Stimulated activated CD4-positive, alpha-beta T cell treated with anti-CD3 and anti-CD28 coated beads, Interleukin-12 subunit alpha, Interleukin-12 subunit beta, amount 100 ng/mL, for 24 hours (primary cell): ENCODE measurements at places on chromosomes 4 and X.
A peak's percentile ranks its signal among the peaks of the same experiment; 100 is the strongest.

DNA sequence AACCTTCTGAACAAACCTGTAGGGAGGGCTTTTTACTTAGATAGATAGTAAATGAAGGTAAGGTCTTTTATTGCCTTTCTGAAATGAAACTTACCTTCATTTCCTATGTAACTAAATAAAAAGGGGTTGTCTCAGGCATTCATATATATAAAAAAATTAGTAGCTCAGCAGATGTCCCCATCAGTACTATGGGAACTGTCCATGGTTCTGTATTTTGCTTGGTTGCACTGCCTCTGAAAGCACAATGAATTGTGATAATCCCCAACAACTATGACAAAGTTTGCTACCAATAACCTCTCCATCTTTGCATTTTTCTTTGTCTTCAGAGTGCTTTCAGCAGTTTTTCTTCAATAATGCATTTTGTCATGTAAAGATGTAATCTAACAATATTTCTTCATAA, 222.4 kb downstream of the SLIT2 start:
- no peak for DNase-seq

DNA sequence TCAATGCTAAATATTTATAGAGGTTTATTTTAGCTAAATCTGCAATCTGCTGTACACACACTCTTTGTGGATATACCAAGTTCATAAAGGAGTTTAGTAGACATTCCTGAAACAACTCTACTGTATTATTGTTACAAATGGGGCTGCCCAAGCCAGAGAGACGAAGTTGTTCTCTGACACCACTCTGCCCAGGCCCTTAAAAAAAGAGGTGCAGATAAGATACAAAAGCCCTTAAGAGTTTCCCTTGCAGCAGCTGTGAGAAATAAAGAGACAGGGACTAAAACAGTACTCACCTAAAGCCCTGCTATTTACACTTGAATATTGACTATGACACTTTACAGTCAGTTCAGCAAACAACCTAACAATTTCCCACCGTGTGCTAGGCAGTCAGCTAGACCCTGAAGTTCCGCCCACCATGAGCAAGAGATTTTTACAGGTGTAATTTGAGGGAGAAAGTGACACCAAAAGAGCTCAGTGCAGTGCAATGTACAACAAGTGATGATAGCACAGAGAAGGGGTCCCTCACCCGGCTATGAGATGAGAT, 191.7 kb downstream of the PRDM5 start:
- no peak for DNase-seq

DNA sequence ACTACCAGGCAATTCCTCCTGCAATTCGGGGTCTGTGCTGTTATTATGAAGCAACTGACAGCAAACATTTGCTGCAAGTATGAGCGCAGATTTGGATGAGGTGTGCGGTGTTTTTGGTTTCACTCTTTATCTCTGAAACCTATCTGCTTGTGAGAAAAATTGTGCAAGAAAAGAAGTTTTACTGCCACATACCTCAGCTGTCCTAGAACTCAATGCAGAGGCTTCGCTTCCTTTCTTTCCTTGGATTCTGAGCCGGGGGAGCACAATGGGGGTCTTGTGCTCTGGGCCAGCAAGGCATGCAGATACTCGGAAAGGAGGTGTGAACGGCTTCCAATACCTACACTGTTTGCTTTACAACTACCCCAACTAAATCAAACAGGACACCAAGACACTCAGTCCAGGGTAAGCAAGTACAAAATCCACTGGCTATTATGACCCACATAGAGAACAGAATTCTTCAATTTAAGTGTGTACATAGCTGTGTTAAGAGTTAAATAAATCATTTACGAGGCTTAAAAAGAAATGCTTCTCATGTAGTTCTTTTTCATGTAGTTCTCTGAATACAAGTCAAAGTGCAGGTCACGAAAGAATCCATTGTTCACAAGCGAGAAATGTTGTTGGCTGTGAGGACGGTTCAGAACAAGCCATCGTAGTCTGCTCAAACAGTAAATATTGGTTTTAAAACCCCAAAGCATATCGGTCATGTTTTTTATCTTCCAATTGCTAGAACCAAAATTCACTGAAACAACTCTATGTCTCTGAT, 1.1 kb downstream of the SORBS2 start:
- no peak for DNase-seq

GRCh38 chrX:94123062-94123461, 449.1 kb downstream of the FAM133A start:
- DNase-seq, result no peak

DNA sequence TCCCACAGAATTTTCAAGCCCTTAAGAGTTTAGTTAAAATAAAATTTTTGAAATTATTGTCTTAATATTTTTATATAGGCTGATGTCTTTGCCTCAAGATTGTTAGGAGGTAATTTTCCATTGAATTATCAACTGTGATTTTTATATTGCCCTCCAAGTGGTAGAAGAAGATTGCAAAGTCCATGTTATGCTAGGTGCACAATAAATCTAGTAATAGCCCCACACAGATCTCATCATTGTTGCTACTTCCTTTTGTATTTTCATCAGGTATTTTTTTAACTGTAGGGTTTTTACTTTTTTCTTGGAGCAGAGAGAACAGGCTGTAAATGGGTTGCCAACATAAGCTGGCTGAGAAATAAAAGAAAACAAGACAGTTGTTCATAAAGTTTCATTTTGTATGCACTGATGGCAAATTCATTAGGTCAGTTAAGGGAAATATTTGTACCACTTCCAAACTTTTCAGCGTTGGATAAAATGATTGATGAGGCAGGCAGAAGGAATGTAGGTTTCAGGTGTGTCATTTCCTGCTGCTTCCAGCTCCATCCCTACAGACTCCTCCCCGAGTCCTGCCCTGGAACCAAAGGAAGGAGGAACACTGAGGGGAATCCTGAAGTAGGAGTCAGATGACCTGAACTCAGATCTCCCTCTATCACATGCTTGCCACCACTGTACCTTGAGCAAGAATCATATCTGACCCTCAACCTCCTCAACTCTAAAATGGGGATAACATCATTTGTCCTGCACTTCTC, 105.5 kb downstream of the PRRG1 start:
- no peak for DNase-seq

GRCh38 chrX:9285342-9285771, 179.5 kb upstream of the TBL1X start:
- peak; percentile 51 for DNase-seq

- no peak for DNase-seq
These were observed 585.7 kb upstream of the PABPC4L start for GRCh38 chr4:134787315-134787714.

DNA sequence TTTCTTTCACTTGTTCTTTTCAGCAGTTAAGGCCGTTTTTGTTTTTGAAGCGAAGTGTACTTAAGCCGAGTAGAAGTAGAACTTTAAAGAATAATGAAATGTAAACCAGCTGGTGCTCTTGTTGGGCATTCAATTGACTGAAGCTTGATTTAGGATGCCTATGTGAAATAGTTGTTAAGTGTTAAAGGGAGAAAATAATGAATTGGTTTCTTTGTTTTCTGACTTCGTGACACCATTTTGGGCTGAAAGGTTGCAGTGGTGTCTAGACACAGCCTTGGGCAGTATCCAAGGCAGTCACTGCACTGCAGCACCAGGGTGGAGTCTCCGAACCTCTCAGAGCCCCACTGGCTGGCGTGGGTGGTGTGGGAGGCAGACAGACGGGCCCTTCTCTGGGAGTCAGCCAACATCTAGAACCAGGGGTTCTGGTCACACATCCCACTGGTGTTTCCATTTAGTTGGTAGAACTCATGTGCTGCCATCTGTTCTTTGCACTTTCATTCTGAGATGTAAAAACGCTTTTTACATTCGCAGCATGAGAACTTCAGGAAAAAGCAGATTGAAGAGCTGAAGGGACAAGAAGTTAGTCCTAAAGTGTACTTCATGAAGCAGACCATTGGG, 3.5 kb downstream of the UCHL1 start:
- no peak for DNase-seq

- DNase-seq, result no peak
These were observed 29.0 kb downstream of the PDHA1 start for GRCh38 chrX:19372547-19373331.

DNA sequence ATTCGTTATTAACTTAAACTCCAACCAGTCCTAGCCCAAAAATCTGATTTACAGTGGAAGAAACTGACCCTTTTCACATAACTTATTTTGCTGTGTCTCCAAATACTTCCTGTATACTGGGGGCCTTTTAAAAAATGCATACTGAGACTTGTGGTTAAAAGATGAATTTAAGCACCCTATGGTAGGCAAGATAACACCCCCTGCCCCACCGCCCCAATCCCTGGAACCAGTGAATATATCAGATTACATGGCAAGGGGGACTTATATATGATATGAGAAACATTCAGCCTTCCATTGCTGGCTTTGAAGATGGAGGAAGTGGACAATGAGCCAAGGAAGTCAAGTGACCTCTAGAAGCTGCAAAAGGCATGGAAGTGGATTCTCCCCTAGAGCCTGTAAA, 3.1 kb upstream of the CLCN3 start:
- DNase-seq, result no peak

GRCh38 chrX:21738210-21738949, 19.5 kb downstream of the SMPX start:
- DNase-seq, result no peak

- no peak for DNase-seq
These were observed 44.1 kb downstream of the PPM1K start for GRCh38 chr4:88240297-88240714.

DNA sequence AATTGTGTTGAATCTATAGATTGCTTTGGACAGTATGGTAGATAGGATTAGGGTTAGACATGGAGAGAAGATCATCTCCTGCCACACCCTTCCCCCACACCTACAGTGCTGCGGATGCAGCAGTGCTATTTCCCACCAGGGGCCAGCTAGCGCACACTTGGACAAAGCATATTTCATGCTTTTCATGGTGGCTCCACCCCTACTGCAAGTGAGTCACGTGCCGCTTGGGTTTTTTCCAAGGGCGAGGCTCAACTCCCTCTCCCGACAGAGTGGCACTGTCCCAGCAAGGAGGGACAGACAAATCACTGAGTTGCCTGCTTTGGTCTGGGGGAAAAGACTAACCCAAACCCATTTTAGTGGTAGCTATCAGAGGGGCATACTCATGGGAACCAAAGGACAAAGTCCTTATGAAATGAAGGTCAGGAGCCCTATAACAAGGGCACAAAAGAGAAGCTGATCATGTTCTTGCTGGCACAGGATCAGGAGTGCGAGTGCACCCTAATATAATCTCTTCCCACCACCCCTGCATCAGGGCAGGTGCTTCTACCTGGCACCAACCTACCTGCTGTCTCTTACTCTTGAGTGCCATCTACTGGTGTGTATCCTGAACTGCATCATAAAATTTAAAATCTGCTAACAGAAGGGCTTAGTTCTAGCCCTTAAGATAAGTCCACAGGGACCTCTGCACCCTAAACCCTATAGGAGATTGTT, 55.1 kb upstream of the PGAM4 start:
- no peak for DNase-seq

DNA sequence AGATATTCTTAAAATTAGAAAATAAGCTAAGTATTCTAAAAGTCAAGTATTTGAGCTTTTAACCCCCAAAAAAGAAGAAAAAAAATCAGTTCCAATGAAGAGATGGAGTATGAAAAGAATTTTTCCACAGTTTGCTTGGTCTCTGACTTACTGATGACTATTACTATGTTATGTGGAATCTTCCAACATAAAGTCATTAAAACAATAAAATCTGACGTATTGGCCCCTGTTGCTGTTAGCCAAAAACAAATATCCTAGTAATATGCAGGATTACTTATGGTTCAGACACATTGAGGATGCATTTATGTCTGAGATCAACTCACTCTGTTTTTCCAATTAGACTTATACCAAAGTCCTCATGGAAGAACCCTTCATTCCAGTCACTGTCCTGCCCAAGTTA, 517.2 kb upstream of the ADGRL3 start:
- DNase-seq, result no peak

DNA sequence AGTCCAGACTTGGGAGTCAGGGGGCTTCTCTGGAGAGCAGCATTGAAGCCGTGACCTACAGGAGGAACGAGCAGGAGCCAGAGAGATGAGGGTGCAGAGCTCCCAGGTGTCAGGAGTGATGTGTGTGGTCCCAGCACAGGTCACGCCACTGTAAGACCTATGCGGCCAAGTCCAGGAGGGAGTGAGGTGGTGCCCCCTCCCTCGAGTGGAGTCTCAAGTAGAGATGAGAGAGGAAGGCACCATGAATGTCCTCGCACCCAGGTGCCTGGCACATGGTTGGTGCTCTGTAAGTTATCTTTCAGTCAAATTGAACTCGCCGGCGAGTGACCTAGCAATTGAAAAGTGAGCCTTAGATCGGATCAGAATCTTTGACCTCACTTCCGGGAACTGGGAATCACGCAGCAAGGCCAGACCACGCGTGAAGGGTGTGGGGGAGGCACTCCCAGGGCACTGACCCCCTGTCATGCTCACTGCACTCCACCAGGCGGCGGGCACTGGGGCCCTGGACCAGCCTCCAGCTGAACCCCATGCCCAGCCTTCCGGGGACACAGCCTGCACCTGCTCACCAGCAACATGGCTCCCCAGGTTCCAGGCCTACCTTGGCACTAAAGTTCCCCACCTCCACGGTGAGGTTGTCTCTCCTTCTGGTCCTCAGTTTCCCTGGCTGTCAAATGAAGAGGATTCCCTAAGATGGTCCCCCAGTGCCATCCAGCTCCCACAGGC, 127.4 kb downstream of the HMX1 start:
- DNase-seq, result no peak

DNA sequence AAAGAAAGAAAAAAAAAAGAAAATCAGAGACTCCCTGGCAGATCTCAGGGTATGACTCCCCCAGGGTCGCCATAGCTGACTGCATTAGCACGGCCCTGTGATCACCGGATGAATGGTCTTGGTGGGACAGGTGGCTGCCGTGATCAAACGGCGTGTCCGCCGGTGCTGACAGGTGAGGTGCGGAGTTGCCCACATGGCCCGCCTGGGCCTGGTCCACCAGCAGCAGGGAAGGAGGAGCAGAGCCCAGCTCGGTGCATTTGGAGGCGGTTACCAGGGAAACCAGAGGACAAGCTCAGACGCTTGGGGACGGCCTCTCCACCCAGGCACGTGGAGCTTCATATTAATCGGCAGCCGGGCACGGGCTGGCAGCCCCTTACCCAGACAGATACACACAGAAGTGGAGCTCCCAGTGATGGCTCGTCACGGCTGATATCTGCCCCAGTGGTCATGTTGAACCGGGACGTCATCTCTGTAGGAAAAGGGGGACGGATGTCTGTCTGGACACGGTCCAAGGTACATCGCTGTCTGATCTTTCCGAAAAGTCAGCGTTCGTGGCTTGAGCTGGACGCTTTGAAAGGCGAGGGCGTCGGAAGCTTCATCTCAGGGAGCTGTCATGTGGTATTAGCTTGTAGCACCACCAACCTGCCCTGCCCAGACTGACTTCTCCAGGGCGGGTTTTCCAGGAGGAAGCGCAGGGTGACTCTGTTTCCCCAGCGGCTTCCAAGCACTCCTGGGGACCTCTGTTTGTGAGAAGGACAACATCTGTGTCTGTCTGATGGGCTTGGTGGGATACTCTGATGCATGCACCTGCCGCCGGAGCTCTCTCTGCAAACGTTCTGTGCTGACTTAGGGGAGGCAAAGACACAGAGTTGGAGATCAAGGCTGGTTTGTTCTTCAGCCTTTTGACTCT, 180.7 kb downstream of the CRLF2 start:
- no peak for DNase-seq

GRCh38 chr4:119211867-119212233, 663 bp upstream of the USP53 start:
- DNase-seq, result no peak
